T-helper 2 cell (primary cell): ENCODE measurements at places on chromosomes 1 and 21.

GRCh38 chr21:15209224-15209623 is 144.4 kb upstream of the NRIP1 start:
- DNase-seq = no peak

- DNase-seq = no peak
These were observed 16.8 kb downstream of the LRP8 start for GRCh38 chr1:53310847-53311681.

DNA sequence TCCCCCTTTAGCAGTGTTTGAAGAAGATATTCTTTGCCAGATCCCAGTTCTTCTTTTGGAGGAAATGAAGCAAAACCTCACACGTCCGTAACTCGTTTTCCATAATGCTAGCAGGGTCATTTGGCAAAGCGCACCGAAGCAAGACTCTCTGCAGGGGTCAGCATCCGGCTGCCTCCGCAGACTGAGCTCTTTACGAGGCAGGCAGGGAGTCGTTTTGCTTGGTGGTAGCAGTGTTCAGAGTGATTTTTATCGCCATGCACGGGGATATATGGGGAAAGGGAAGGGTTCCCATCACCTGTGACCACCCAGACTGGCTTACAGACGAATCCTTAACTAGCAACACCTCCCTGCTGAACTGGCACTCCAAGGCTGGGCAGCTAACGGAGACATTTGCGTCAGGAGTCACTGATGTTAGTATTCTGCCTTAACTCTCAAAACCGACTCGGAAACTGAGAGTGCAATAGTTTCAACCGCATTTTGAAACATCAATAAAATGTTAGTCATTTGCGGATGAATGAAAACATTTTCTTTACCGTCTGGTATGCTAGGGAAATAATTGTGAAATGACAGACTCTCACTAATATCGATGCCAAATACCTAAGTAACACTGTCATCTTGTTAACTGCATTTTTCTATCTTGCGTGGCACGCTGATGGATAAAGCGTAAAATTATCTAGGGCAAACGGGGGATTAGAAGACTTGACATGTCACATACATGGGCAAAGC is 2.2 kb upstream of the NEGR1 start:
- DNase-seq = peak; percentile 69

- DNase-seq = no peak
These were observed 17.0 kb downstream of the TFF3 start for GRCh38 chr21:42298237-42298636.

GRCh38 chr1:36328713-36329112 is 5.3 kb upstream of the EVA1B start:
- no peak for DNase-seq
